Fibroblast of upper back skin (primary cell): ENCODE measurements at places on chromosomes 3 and 15.
A peak's percentile ranks its signal among the peaks of the same experiment; 100 is the strongest.

GRCh38 chr3:149340310-149340933, 7.0 kb upstream of the TM4SF18 start:
- peak; percentile 33 for DNase-seq

DNA sequence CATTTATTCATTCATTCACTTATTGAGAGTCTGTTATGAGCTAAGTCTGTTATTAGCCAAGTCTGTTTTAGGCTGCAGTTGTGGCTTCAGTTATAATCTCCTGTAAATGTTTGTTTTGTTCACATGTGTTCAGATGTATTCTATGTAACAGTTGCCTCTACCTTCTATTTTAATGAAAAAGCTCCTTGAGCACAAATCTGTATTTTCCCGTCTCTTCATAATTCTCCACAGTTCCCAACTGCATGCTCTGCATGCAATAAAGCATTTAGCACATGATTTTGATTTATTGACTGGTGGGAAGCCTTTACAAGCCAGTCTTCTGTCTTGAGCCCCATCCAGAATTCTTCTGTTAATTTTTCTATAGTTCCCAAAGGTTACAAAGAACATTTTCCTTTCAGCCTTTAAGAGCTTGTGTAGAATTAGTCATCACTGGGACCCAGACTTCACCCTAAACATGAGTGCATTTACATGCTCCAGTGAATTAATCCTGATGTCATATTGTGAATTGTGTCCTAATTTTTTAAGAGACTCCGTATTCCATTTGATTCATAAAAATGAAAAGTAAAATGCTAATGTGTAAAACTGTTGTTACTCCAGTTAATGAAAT, 122.3 kb upstream of the NR2E3 start:
- peak; percentile 89 for DNase-seq

DNA sequence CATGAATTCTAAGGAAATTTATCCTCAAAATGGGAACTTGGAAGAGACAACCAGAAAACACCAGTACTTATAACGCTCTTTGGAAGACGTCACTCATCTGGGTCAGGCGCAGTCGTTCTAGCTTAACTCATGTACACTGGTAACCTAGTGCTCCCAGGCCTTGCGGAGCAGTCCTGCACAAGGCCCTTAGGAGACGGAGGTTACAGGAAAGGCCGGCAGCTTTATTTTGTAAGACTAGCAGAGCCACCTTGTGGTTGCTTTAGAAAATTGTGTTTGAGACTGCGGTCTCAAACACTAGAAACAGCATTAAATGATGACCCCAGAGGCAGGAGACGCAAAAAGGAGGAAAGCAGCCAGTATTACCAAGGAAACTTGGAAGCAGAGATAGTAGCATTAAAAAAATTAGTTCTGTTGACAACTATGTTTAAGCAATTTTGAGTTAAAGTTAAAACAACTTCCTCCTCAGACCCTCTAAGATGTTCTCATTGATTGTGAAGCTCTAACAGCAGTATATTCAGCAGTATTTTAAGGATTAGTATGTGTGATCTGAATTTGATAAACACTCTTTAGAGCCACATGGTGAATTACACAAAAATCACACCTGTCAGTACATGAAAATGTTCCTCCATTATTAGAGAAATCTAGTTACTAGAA, 141.9 kb upstream of the C2CD4B start:
- DNase-seq = peak; percentile 83

GRCh38 chr3:129618901-129619671, 12.6 kb upstream of the PLXND1 start:
- DNase-seq = no peak

GRCh38 chr3:143850877-143851276, 2.6 kb upstream of the SLC9A9 start:
- DNase-seq = no peak

DNA sequence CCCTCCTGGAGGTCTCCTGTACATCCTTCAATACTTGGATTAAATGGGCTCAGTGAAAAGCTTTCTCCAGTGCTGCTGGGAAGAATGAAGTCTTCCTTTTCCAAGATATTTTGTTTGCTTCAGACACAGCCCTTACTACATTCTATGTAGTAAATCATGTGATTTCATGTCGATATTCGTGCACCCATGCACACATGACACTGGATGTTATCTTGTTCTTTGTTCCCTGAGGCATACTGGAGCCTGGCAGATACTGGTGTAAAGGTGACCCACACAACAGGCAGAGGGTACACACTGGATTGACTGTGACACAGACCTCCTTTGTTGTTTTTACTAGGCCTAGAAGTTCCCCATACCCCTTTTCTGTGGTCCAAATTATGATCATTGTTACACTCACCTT, 40.3 kb upstream of the ATP2C1 start:
- no peak for DNase-seq

DNA sequence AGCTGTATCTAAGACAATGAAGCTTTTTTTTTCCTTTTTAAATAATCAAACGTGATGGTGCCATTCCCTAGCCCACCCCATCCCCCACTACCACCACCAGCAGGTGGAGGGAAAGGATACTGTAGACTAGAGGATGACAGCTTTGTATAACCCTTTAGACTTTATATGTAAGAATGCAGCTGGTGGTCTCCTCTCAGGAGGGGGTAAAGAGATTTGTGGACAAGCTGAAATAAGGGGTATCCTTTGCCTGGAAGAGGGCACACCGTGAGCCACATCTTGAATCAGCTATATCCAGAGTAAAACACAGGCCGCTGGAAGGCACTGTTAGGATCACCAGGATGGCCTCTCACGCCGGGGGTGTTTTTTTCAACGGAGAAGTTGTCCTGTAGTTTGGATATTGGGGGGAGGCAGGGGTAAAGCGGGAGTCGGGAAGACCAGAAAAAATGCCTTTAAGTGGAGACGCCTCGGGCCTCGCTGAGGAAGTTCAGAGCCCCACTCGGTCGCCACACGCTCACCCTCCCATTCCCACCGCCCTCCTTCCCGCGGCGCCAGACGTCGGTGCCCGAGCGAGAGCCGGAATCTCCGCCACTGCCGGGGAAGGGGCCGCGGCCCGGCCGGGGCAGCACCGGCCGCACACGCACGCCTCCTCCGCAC, 986 bp downstream of the KPNA4 start:
- no peak for DNase-seq

- DNase-seq = peak; percentile 81
These were observed 17.4 kb upstream of the ADPGK start for GRCh38 chr15:72800833-72801481.

DNA sequence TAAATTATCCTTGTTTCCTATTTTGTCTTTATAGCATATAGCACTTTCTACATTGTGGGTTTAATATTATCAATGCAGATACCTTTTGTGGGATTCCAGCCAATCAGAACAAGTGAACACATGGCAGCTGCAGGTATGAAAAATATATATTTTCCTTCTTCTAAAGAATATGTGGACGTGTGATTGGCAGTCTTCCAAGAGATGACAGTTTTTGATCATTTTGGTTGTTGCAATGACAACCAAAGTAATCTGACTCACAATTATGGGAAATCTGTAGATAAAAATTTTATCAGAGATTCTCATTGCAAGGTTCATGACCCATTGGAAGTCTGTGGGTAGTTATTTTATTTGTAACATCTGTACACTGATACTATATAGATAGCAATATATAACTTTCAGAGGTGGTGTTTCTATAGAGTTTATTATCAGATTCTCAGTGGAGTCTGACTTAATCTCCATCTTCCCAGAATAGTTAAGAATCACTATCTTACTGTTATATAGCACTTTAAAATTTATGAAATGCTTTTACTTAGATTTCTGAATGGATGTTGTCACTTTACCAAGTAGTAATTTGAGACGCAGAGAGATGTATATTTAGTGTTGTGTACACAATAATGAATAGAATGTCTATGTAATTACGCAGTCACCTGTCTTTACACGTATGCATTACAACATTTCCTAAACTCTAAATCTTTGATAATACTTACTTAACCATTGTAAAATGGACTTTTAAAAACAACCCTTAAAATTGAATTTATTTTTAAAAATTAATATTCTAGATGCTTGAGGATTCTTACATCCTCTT, 82.5 kb downstream of the STT3B start:
- DNase-seq = no peak

DNA sequence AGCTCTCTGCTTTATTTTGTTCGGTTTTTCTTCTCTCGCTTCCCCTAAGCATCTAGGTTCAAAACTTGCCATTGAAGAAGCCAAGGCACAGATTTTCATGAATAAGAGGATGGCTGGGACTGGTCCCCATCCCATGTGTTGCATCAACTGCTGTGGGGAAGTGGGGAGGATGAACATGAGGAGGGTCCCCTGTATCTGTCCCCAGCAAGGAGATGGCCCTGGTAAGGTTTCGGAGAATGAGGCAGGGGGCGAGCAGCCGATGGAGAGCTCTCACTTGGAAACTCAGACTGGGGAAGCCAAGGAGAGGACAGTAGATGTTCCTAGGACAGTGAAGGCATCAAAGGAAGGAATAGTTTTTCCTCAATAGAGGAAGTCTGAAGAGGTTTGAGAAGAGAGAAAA, 142.0 kb upstream of the ATP2B2 start:
- DNase-seq = no peak

DNA sequence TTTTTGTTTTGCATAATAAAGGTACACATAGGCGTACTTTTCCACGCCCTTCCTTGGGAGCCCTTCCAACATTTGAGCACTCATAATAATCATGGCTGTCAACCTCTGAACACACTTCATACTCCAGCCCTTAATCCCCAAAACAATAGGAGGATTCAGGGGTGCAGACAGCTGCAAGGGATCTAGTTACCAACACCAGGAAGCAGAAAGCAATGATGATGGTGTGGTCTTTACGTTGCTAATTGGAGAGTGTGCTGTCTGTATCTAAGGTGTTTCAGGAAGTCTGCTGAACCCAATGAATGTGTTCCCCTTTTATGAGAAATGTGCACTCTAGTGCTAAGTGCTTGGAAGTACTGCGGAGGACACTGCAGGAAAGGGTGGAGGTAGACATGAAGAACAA, 60.3 kb upstream of the PDZRN3 start:
- DNase-seq = no peak

- no peak for DNase-seq
These were observed 13.6 kb downstream of the WHAMM start for GRCh38 chr15:82823049-82823448.

DNA sequence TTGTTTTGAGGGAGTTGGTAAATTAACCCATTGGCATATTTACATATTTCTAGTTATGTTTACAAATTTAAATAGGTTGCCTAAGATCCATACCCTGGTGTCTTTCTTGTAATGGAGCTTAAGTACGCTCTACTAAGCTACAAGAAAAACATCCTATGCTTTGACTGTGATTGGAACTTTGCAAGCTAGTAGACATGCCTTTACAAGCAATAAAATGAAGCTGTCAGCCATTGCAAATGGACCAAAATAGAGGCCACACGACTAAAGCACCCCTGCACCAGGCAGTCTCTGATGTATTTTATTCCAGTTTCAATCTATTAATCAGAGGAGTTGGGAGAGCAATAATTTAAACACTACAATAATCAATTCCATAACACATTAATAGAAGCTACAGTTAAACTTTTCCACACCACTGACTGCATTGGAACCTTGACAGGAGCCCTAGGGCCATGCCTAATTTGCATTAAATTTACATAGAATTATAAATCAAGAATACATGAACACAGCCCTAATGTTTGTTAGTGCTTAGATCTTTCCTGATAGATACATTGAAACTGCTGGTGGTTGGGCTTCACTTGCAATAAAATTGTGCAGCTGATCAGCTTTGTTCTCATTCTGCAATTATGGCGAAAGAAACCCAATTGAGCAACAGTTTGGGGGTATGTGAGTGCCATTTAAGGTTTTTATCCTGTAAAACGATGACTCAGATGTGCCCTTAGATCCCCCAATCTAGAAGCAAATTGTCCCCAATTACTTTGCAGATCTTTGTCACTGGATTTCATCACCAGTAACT, 360.1 kb downstream of the LSAMP start:
- DNase-seq = no peak

DNA sequence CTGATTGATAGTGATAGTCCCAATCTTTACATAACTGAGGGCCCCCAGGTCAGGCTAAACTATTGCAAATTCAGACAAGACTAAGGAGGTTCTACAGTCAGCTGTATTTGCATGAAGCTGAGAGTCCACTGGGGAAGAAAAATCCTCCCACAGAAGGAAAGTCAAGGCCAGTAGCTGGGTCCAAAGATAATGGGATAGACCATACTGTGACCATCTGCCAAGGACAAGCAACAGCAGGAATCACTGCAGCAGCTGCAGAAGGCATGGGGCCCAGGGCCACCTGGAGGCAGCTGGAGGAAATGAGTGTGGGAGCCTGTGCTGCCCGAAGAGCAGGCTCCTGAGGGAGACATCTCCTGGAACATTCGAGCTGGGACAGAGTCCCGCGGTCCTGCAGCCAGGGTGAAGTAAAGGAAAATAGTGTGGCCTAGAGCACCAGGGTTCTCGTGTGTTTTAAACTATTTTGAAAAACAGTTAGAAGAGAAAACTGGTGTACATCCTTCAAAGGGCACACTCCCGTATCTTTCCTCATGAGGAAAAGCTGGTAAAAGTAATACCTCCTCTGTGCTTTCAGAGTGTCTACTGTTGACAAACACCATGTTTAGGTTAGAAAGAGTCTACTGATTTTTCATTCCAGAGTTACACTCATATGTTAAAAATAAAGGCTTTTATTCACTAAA, 13.2 kb upstream of the TMEM212 start:
- DNase-seq = peak; percentile 80

- DNase-seq = no peak
These were observed 198.7 kb downstream of the AKAP13 start for GRCh38 chr15:85578941-85579701.

DNA sequence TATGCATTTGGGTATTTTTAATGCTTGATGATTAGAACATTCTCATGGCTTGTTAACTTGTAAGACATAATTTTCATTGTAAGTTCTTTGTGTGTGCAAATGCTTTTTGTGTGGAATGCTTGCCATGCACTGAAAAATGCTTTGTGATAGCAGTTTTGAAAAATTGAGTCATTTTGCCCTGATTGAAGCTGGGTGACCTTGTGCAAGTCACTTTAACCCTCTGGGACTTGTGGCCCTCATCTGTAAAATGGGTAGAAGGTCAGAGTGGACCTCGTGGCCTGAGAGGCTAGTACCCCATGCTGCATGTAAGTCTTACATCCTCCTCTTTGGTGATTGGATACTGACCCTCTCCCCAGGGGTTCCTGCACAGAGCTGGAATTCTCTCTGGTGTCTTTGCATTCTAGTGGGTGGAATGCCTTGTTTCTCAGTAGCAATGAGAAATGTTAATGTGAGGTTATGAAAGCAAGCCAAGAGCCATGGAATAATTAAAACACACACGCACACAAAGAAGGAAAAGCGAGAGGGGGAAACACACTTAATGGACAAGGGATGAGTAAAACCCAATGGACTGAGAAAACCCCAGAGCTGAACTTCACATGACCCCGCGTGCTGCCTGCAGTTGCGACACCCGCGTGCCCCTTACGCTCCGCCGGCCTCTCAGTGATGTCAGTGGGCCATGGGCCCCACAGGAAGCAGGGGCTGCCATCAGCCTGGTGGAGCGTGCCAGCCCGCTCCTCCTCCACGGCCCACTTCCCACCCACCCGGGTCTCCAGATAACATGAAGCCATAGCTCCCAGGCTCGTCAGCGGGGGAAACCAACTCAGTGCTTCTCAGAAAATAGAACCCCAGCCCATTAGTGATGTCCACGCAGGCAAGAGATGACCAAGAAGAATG, 44.0 kb downstream of the SMAD3 start:
- peak; percentile 99 for DNase-seq

- DNase-seq = no peak
These were observed 224.0 kb downstream of the GREM1 start for GRCh38 chr15:32941823-32942222.

- peak; percentile 8 for DNase-seq
These were observed 93.8 kb upstream of the KBTBD8 start for GRCh38 chr3:66904336-66904735.
